ENCODE measurements at places on chromosomes 5 and 9.

- DNase-seq, result no peak
- no peak overlapping the region for H3K4me3 ChIP-seq
- H3K4me1 ChIP-seq, result no peaks in the 10 kb centered on the region
- no peak overlapping the region for H3K27ac ChIP-seq
- H3K27me3 ChIP-seq, result no peaks in the 10 kb centered on the region
- no peaks in the 10 kb centered on the region for H3K36me3 ChIP-seq
Observed at GRCh38 chr9:73806876-73807275, 655.2 kb downstream of the ANXA1 start.

- peaks cover 17% of the 10 kb centered on the region for H3K4me1 ChIP-seq
- DNase-seq, result no peak
- H3K27me3 ChIP-seq, result peaks cover 72% of the 10 kb centered on the region
Observed at GRCh38 chr9:130662970-130663257, 1.5 kb upstream of the PRDM12 start.

DNA sequence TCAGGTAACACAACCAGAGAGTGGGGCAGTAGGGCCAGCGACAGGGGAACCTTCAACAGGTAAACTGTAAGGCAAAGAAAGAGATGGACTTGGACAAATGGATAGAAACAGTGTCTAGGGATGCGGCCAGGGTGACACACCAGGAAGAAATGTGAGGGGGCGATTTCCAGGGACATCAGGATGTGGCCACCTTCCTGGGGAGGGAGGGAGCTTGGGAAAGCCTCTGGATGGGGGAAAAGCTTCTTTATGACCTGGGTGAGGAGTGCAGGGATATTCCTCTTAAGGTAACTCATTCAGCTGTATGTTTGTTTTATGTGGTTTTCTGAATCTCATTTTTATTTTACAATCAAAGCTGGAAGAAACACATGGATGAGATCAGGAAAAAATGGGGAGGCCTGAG lies 11.9 kb upstream of the NXNL2 start:
- no peaks in the 10 kb centered on the region for H3K36me3 ChIP-seq
- DNase-seq, result no peak
- no peak overlapping the region for H3K27ac ChIP-seq
- H3K27me3 ChIP-seq, result peaks cover 5% of the 10 kb centered on the region

- H3K27me3 ChIP-seq, result peaks cover 50% of the 10 kb centered on the region
- peaks cover 24% of the 10 kb centered on the region for H3K4me1 ChIP-seq
- H3K27ac ChIP-seq, result no peak overlapping the region
- H3K36me3 ChIP-seq, result peaks cover 2% of the 10 kb centered on the region
- peak overlapping the region; percentile 68 for H3K4me3 ChIP-seq
- no peak for DNase-seq
Observed at GRCh38 chr9:129436751-129437625, 183.9 kb downstream of the C9orf50 start.

DNA sequence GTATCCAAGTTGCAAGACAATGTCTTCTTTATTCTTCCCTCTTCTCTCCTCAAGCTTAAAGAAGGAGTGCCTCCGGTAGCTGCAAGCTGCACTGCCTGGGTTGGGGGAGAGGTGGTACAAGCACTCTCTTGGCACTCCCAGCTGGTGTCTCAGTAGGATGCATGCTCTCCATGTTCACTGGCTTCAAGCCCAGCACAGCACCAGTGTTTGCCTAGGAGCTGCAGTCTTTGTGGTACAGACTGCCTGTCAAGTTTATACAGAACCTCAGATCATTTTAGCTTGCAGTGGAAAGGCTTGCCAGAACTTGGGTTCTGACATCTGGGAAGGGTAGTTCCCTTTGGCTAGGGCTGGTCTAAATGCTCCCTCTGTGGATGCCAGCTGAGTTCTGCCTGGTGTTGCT lies 505.6 kb downstream of the MAN2A1 start:
- no peaks in the 10 kb centered on the region for H3K4me1 ChIP-seq
- no peaks in the 10 kb centered on the region for H3K27me3 ChIP-seq
- no peak overlapping the region for H3K27ac ChIP-seq

DNA sequence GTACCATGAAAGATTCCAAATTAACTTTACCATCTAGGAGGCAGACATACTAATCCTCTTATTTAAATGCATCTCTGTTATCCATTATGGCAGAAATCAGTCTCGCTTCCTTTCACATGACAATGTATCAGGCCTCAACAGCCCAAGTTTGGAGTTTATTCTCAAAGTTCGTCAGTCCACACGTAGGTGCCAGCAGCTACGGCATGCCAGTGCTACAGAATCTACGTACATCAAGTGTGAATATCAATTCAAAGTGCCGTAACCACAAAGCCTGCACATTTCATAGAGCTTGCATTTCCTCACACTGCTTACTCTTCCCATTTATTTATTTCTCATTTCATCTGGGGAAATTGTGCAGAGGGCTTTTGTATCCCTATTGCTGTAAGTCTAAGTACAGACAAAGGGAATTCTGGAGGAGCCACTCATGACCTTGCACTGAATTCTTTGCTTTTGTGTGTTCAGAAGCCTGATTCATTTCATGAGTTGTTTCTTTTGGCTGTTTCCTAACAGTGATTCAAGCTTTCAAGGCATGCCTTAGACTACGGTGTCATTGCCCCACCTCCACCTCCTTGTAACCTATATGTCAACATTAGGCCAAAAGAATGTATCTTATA lies 10.0 kb downstream of the ENC1 start:
- no peak for DNase-seq
- H3K4me3 ChIP-seq, result no peak overlapping the region

- H3K4me3 ChIP-seq, result no peak overlapping the region
- H3K36me3 ChIP-seq, result no peaks in the 10 kb centered on the region
- H3K27ac ChIP-seq, result no peak overlapping the region
- H3K4me1 ChIP-seq, result peaks cover 10% of the 10 kb centered on the region
Observed at GRCh38 chr9:105331160-105331559, 86.7 kb downstream of the SLC44A1 start.

GRCh38 chr5:93578813-93579691 lies 2.0 kb downstream of the NR2F1-AS1 start:
- H3K27ac ChIP-seq, result no peak overlapping the region
- no peak for DNase-seq
- peaks cover 61% of the 10 kb centered on the region for H3K27me3 ChIP-seq
- no peaks in the 10 kb centered on the region for H3K36me3 ChIP-seq

GRCh38 chr9:37621273-37622121 lies 29.1 kb upstream of the TOMM5 start:
- H3K27me3 ChIP-seq, result no peaks in the 10 kb centered on the region
- no peak overlapping the region for H3K27ac ChIP-seq
- no peak for DNase-seq
- no peaks in the 10 kb centered on the region for H3K36me3 ChIP-seq
- no peaks in the 10 kb centered on the region for H3K4me1 ChIP-seq

DNA sequence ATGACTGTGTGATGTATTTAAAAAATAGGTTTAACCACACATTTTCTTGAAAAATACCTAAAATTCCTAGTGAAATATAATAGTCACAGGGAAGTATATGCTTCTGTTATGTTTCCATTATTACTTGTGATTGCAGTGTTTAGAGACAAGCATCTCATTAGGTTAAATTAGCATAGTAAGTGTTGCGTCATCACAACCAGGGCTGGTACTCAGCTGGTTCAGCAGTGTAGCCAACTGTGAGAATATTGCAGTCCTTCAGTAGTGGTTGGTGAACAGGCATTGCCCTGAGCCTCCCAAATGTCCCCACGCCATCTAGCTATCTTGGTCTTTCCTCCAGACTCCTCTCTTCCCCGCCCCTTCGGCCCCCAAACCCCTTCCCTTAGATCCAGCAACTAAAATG lies 261.7 kb downstream of the ARHGEF28 start:
- no peaks in the 10 kb centered on the region for H3K36me3 ChIP-seq
- no peak overlapping the region for H3K27ac ChIP-seq
- no peaks in the 10 kb centered on the region for H3K4me1 ChIP-seq

DNA sequence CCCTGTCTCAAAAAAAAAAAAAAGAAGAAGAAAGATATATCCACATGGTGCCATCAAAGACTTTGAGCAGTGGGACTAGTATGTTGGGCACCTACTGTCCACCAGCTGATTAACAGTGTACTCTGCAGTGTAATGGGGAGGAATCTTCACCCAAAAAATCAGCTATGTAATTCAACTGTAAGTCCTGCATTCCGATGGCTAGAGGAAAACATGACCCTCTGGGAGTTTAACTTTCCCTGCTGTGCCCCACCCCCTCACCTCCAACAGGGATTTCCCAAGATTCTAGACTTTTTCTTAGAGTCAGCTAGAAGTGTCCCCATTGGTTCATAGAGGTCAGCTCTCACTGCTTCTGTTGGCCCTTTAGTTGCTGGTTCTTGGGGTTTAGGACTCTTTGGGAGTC lies 221.2 kb upstream of the CLINT1 start:
- H3K4me3 ChIP-seq, result no peak overlapping the region
- H3K4me1 ChIP-seq, result peaks cover 5% of the 10 kb centered on the region
- H3K27me3 ChIP-seq, result peaks cover 6% of the 10 kb centered on the region

GRCh38 chr9:127961613-127962155 lies 19.1 kb downstream of the EEIG1 start:
- H3K36me3 ChIP-seq, result peaks cover 4% of the 10 kb centered on the region
- H3K27me3 ChIP-seq, result no peaks in the 10 kb centered on the region
- H3K4me3 ChIP-seq, result no peak overlapping the region
- no peak for DNase-seq

- no peak for DNase-seq
- H3K4me1 ChIP-seq, result peaks cover 35% of the 10 kb centered on the region
- peaks cover 20% of the 10 kb centered on the region for H3K36me3 ChIP-seq
- no peak overlapping the region for H3K27ac ChIP-seq
- H3K27me3 ChIP-seq, result no peaks in the 10 kb centered on the region
Observed at GRCh38 chr5:149781612-149782011, 51.5 kb downstream of the PPARGC1B start.

- DNase-seq, result no peak
- no peaks in the 10 kb centered on the region for H3K36me3 ChIP-seq
- no peak overlapping the region for H3K27ac ChIP-seq
- no peaks in the 10 kb centered on the region for H3K4me1 ChIP-seq
Observed at GRCh38 chr5:82151204-82151603, 127.0 kb downstream of the RPS23 start.

- H3K36me3 ChIP-seq, result peaks cover 3% of the 10 kb centered on the region
- DNase-seq, result no peak
- H3K4me3 ChIP-seq, result no peak overlapping the region
- peaks cover 96% of the 10 kb centered on the region for H3K4me1 ChIP-seq
Observed at GRCh38 chr9:89533411-89534095, 35.6 kb upstream of the SEMA4D start.

- H3K27me3 ChIP-seq, result no peaks in the 10 kb centered on the region
- H3K27ac ChIP-seq, result peak overlapping the region; percentile 74
- peaks cover 76% of the 10 kb centered on the region for H3K36me3 ChIP-seq
- peaks cover 60% of the 10 kb centered on the region for H3K4me1 ChIP-seq
- H3K4me3 ChIP-seq, result peak overlapping the region; percentile 99
- no peak for DNase-seq
Observed at GRCh38 chr5:40828690-40829661, 6.0 kb downstream of the RPL37 start.

GRCh38 chr5:139472386-139473030 lies 1.7 kb downstream of the SMIM33 start:
- peaks cover 63% of the 10 kb centered on the region for H3K4me1 ChIP-seq
- no peak overlapping the region for H3K27ac ChIP-seq
- peaks cover 13% of the 10 kb centered on the region for H3K36me3 ChIP-seq
- H3K27me3 ChIP-seq, result no peaks in the 10 kb centered on the region

DNA sequence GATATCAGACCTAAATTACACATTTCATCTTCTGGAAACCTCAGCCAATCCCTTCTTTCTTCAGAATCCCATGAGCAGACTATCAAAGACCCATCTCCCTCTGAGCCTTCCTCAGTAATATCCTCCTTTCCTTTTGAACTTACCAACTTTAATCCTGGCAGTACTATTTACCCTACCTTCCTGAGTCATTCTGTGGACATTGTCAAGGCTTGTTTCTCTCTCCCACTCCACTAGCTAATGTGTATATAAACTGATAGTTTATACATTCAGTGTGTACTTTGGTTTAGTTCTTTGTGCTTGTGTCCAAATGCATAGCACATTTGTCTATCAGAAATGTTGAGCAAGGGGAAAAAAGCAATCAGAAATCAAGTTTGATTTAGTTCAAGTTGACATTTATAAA lies 568.3 kb downstream of the CSNK1G3 start:
- H3K27ac ChIP-seq, result no peak overlapping the region
- DNase-seq, result no peak
- H3K4me3 ChIP-seq, result no peak overlapping the region
- H3K4me1 ChIP-seq, result peaks cover 4% of the 10 kb centered on the region
- no peaks in the 10 kb centered on the region for H3K27me3 ChIP-seq

DNA sequence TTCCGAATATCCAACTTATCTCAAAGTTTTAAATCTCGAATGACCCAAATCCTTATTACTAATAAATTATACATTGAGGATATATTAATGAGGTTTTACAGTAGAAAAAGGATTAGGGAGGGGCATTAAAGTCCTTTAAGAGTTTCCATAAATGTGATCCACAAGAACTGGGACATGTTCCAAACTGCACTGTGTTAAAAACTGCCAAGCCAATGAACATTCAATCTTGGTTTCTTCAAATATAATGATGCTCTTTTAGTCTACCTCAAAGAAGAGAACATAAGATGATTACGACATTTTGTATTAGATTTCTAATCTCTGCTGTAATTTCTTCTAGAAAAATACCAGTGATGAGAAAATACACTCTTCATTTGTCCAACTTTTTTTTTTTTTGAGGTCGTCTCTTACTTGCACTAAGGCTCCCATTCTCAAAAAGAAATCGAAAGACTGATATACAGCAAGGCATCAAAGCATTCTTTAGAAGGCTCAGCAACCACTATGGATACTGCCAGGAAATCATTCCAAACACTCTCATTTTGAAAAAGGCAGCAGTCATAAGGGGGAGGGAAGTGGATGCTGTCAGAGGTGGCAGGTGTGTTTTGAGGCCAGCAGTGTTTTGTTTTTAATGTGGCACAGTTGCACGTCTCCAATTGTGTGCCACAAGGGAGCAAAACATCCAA lies 1.7 kb downstream of the PTAR1 start:
- peak overlapping the region; percentile 97 for H3K4me3 ChIP-seq
- no peaks in the 10 kb centered on the region for H3K27me3 ChIP-seq
- H3K27ac ChIP-seq, result peak overlapping the region; percentile 21
- peaks cover 18% of the 10 kb centered on the region for H3K36me3 ChIP-seq
- peaks cover 35% of the 10 kb centered on the region for H3K4me1 ChIP-seq

- H3K27me3 ChIP-seq, result no peaks in the 10 kb centered on the region
- H3K27ac ChIP-seq, result no peak overlapping the region
- no peak for DNase-seq
- H3K36me3 ChIP-seq, result no peaks in the 10 kb centered on the region
- no peak overlapping the region for H3K4me3 ChIP-seq
- H3K4me1 ChIP-seq, result no peaks in the 10 kb centered on the region
Observed at GRCh38 chr5:43785198-43785597, 182.2 kb downstream of the NNT start.

DNA sequence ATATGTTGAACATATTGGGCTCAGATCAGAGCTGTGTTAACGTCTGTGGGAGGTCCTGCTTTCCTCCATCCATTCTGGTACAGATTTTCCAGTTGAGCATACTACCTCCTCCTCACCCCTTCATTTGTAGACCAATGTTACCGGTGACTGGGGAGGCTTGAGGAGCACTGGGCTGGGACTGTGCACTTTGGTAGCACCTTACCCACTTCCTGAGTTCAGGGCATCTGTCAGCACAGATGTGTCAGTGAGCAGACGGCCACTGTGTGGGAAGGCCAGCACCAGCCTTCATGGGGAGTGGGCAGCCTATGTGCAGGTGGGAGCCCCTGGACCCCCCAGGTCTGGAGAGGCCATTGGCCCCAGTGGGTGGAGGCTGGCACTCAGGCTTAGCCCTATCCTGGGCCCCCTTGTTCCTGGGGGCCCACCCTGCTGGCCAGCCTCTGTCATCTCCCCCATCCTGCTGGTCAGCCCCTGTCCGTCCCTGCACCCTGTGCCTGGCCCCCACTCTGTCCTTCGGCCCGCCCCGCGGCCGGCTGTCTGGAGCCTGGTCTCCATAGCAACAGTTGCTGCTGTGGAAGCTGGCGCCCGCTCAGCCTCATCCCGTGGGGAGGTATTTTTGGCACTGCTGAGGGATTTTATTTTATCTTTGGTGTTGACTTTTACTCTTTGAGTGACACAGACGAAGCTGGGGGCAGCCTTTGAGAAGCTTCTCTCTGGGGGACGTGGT lies 21.3 kb downstream of the WNK2 start:
- H3K27ac ChIP-seq, result no peak overlapping the region
- no peak overlapping the region for H3K4me3 ChIP-seq
- no peaks in the 10 kb centered on the region for H3K27me3 ChIP-seq

Data from activated naive CD8-positive, alpha-beta T cell treated with anti-CD3 and anti-CD28 coated beads, Interleukin-2, amount 50 U/mL, for 24 hours (primary cell).